Esophagus mucosa (tissue), 1 donor: ENCODE measurements at places on chromosomes 1 and 21. TPM values are rescaled to one million over a fixed set of nuclear protein-coding genes. Genes with fewer than 3 reads are reported as not detected.

LAPTM5 gene
- 9.1 TPM for total RNA-seq

KRTAP7-1 gene
- not detected for total RNA-seq

FOXO6 gene
- not detected for total RNA-seq

FMN2 gene
- not detected for total RNA-seq

LY9 gene
- total RNA-seq, result 0.20 TPM

ERVH48-1 gene
- not detected for total RNA-seq
